Hippocampal formation (tissue), 2 donors: ENCODE measurements at places on chromosomes 5 and 9.

DNA sequence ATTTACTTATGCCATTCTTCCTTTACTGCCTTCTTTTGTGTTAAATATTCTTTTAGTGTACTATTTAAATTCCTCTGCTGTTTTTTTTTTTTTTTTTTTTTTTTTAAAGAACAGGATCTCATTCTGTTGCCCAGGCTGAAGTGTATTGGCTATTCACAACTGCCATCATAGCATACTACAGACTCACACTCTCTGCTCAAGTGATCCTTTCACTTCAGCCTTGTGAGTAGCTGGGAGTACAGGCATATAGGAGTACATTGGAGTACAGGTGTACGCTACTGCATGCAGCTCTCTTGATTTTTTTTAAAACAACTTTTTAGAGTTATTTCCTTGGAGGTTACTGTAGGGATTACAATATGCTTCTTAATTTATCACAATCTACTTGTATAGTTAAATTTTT, 56.1 kb downstream of the NIPBL start:
- no peak for DNase-seq

GRCh38 chr5:149114403-149115312, 26.6 kb upstream of the ABLIM3 start:
- DNase-seq = peak; percentile 75

DNA sequence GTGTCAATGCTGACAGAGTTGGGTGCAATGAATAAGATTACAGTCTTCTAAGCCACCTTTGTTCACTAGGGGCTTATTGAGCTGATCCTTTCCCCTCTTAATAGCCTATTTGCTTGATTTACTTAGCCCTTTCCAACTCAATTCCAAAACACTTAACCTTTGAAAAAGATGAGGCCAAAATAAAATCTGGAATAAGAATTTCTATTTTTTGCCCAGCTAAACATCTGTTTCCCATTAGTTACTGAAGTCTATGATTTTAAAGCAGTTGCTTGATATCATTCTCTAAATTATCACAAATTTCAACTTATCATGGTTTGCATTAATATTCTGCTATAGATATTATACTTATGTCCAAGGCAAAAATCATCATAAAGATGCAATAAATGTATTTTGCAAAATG, 1272.0 kb upstream of the ACO1 start:
- DNase-seq = no peak

GRCh38 chr5:109650493-109650892, 39.2 kb upstream of the MAN2A1 start:
- DNase-seq = no peak

- DNase-seq = no peak
Observed at GRCh38 chr9:136386018-136386417, 12.5 kb upstream of the CARD9 start.

DNA sequence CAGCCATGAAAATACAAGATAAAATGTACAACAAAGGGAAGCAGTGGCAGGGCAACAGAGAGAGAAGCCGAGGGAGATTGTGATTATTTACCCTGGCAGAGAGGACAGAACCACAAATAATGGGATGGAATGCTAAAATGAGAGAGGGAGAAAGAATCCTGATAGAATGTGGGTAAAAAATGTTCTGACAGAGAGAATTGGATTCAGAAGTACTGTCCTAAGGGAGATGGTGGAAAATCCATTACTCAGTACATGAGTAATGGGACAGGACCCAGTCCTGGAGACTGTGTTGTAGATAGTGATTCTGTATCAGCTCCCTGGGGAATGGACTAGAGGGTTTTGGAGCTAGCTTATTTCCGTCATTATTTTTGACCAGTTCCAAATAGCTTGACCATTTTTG, 831.5 kb downstream of the MAT2B start:
- DNase-seq = no peak

DNA sequence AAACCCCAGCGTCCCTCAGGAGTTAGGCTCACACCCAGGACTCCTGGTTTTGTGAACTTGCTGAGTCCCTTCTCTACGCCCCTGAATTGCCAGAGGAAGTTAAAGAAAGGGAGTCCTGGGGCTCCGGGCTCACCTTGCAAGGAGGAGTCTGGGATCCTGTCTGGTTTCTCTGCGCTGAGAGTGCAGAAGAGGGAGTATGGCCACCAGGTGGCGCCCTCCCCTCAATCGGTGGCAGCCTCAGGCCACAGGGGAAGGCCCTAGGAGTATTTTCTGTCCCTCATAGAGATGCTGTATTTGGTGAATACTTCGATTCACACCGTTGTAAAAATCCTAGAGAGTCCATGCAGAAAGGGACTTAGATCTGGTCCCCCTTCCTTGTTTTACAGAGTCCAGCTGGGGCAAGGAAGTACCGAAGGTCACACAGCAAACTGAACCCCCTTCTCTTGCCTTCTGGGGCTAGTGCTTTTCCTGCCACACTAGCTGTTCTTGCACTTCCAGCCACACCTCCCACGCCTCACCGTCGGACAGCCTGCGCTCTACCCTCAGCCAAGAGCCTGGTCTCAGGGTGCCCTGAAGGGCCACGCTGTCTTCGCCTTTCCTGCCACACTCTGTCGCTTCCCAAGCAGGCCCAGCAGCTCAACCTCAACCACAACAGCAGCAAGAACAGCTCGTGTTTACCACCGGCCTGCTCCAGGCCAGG, 10.2 kb downstream of the HAND1 start:
- DNase-seq = peak; percentile 61

DNA sequence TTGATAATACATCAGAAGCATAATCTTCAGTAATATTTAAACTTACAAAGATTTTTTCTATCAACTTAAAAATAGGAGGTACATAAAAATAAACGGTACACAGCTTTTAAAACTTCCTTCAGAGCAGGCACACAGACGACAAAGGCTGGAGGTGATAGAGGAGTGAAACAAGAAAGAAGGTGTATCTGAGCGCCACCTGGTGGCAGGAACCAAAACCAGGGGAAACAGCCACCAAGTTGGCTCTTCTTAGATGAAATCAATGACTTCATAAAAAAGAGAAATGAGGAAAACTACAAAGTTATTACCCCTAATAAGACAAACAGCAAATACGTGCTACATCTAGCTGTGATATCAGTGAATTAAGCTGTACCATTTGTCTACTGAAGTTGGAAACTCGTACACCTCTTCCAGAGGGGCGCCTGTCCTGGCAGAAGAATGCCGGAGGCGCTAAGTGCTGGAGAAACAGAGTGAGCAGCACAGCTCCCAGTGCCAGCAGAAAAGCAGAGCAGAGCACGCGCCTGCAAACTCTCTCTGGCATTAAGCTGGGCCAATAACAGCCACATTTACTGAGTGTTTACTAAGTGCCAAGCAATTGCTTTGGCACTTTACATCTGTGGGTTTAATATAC, 85.9 kb downstream of the SETX start:
- DNase-seq = peak; percentile 39

- no peak for DNase-seq
Observed at GRCh38 chr5:80916676-80917075, 43.5 kb upstream of the RASGRF2 start.

DNA sequence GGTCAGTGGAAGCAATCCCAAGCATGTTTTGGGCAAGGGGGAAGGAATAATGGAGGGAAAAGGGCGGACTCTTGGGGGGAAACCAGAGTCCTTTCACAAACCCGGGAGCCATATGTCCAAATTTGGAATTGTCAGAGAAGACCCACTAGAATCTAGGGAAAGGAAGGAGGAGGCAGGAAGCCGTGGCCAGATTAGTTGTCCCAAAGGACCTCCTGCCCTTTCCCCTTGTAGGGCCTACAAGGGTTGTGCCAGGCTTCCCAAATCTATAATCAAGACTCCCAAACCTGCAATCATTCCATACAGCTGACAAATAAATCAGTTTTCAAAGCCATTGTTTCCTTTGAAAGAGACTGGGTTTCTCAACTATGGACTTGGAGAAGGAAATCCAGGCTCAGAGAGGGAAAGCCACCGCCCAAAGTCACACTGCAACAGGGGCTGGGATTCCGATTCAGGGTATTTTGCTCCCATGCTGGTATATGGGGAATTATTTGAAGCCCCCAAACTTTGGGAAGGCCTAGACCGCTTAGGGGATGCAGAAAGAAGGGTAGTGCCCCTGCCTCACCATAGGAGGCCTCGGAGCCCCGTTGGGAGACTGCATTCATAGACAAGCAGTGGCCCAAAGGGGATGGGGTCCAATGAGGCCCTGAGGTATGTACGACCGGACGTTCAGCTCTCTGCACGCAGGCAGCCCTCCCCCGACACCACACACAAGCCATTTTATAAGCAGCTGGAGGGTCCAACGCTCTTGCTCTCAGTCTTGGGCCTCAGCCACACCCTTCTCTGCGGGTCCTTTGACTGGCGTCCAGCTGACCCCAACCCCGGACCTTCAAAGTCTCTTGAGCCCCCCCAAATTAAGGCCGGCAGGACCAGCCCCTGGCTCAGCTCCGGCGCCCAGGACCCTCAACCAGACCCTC, 815 bp downstream of the ANXA6 start:
- DNase-seq = no peak

GRCh38 chr9:116165912-116166311, 12.3 kb downstream of the PAPPA start:
- DNase-seq = no peak

DNA sequence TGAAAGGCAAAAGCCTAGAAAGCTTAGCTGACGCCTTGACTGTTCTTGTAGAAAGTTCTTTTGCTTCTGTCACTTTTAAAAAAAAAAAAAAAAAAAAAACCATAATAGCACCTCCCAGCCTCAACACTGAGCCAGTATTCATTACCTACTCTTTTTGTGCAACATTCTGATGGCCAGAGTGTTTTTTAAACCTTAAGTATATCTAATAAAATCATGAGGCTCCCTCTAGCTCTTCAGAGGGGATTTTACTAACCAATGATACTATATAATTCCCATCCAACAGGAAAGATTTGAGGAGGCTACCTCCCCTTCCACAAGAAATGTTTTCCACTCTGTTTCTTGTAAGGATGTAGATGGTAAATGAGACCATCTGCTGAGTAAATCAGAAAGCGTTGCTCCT, 3.9 kb downstream of the BNC2 start:
- no peak for DNase-seq
